ENCODE measurements at places on chromosomes 6 and 20.

DNA sequence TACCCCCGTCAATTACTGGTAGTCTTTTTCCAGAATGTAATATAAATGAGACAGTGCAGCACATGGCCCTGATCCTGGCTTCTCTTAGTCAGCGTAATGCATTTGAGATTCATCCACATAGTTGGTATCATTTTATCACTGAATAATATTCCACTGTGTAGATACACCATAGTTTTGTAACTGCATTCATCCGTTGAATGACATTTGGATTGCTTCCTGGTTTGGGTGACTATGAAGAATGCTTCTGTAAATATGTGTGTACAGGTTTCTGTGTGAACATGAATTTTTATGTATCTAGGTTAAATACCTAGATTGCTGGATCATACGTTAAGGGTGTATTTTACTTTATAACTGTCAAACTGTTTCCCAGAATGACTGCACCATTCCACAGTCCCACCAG is 62.6 kb upstream of the STMND1 start:
- DNase-seq, result no peak

DNA sequence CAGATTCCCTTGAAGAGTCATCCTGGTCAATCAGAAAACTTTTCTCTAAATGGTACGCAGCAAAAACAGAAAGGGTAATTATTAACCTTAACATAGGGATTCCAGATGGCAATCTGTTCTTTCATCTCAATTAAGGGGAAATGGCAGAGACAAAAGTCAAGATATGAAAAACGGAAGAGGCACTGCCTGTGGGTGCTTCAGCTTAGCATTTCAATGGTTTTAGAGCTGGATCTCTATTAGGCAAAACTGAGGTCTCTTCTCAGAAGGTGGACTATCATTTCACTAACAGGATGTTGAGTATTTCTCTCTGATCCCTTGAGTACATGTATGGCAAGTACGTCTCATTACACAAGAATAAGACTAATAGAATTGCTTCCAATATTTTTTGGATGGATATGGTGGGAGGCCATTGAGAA is 296.9 kb downstream of the HIVEP2 start:
- DNase-seq, result no peak

DNA sequence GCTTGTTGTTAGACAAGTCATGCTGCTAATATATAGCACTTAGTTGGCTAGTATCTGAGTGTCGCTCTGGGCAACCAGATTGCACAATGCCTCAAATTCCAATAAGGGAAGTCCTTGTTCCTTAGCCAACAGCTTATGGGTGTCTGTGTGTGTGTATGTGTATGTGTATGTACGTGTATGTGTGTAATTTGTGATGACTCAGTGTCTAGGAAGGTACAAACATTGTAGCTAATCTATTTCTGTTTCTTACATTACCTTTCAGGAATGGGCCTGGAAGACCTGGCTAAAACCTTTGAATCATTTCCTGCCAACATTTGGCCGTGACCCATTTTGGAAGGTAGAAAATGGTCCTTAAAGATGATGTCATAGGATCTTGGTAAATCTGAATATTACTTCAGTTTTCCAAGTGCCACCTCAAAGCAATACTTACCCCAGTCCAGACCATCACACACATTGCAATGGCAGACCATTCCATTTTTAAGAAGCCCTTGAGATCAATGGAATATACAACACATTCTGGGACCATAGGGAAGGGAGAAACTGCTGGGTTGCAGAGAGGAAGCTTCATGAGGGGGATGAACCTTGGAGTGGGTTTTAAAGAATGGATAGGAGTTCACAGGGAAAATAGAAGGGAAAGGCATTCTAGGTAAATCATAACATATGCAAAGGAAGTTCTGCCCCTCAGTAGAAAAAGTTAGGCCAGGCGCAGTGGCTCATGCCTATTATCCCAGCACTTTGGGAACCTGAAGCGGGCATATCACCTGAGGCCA is 25.1 kb downstream of the NEDD9 start:
- DNase-seq, result no peak

DNA sequence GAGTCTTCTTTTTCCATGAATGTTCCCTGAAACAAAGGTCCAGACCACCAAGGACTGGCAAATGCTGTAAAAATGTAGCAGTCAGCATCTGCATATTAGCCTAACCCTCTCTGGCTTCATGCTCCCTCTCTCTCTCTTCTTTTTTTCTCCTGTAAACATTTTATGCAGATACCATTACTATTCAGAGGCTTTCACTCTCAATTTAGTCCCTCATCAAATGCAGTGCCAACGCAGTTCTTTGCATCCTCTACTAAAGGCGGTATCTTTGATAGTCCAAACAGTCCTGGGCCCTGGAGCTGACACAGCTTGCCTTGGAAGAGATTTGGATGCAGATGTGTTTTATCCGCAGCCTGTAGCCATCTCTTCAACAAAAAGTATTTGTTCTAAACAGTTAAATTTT is 167.1 kb upstream of the MMS22L start:
- DNase-seq, result no peak

- no peak for DNase-seq
Observed at GRCh38 chr6:142167486-142167885, 20.4 kb downstream of the VTA1 start.

DNA sequence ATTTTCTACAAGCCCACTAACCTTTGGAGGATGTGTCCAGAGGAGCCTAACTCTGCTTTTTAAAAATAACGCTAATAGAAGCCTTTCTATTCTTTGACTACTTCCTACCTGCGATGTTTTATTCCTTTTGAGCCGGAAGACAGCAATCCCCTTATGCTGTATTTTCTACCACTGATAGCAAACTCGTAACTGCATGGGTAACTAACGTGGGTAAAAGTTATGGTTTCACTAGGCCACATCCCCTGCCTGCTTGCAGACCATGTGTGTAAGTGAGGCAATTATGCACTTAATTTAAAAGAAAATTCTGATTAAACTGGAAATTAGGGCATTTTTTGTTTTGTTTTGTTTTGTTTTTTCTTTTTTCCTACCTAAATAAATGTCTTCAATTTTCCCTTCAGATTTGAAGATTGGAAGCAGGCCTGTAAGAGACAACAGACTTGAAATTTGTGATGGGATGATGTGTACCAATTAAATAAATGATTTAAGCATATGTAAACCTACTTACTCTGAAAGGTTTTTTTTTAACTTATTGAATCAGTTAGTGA is 931 bp downstream of the UFL1 start:
- no peak for DNase-seq

GRCh38 chr6:75808507-75808906 is 59.5 kb downstream of the MYO6 start:
- no peak for DNase-seq

- no peak for DNase-seq
Observed at GRCh38 chr6:25835442-25836283, 3.8 kb upstream of the SLC17A1 start.

GRCh38 chr20:4905613-4906012 is 95.7 kb downstream of the SLC23A2 start:
- no peak for DNase-seq

DNA sequence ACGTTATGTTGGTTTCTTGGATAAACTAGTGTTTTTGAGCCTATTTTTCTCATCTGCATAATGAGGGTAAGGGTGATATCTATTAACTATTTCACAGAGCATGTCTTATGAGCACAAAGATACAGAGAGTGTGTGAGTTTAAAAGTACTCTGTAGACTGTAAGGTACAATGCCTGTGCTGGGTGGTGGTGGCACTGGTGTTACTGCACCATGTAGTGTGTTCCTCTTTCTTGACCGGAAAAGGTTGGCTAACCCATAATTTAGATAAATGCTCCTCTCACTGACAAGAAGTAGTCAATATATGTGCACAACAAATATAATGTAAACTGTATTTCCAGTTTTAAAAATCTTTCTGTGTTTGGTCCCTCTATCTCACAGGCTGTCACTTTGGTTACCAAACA is 116.2 kb upstream of the MMS22L start:
- no peak for DNase-seq

DNA sequence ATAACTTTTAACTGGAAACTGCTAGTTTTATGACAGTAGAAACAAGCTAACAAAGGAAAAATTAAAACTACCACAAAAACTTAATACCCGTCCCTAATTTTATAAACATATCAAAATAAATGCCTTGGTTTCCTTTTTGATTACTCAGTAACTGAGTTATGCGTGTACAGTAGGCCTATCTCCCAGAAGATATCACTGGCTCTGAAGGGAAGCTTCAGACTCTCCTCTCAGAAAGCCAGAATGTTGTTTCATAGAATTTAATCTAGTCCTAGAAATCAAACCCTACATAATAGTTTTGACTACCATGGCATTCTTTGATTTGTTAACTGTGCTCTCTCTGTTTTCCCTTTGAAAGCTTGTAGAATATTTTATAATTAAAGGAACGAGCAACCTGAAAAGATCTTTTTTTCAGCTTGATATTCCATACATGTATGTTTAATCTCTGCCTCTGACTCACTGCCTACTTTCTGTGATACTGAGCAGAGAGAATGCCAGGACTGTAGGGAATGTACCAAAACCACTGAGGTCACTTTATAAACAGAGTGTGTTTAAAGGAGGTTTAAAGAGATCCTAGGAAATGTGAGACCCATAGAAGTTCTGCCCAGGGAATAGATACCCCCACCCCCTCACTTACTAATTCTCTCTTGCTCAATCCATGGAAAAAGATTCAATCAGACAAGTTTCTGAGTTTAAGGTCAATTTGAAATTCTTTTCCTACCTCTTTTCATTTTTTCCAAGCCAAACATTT is 311.5 kb downstream of the HDGFL1 start:
- no peak for DNase-seq

Measured in stimulated activated CD4-positive, alpha-beta T cell treated with anti-CD3 and anti-CD28 coated beads, Interleukin-4, amount 100 ng/mL, for 4 hours (primary cell).